ENCODE measurements at places on chromosomes 1 and 21.

- no peak for DNase-seq
Measured at GRCh38 chr1:42891465-42892138, 45.2 kb downstream of the ZNF691 start.

DNA sequence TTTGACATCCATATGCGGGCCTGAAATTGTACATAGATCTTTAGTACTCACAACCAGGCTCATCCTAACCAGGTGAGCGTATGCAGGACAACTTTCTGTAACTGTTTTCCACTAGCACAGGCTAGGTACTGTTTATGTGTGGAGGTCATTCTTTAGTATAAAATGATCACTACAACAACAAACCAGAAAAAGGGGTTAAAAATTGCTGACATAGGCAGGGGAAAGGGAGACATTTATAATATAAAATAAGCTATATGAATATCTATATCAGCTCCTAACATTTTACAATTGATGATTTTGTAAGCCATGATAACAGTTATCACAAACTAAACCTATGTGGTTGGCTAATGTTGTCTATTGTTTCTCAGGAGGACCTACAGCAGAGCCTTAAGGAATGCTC lies 37.6 kb downstream of the RGS5 start:
- no peak for DNase-seq

- no peak for DNase-seq
Measured at GRCh38 chr1:47694011-47694890, 256.4 kb downstream of the FOXD2 start.

- no peak for DNase-seq
Measured at GRCh38 chr1:78060857-78061563, 15.2 kb downstream of the GIPC2 start.

GRCh38 chr1:165052431-165052830 lies 304.1 kb downstream of the LMX1A start:
- no peak for DNase-seq

- DNase-seq, result peak; percentile 35
Measured at GRCh38 chr1:33365560-33365997, 44.7 kb upstream of the A3GALT2 start.

DNA sequence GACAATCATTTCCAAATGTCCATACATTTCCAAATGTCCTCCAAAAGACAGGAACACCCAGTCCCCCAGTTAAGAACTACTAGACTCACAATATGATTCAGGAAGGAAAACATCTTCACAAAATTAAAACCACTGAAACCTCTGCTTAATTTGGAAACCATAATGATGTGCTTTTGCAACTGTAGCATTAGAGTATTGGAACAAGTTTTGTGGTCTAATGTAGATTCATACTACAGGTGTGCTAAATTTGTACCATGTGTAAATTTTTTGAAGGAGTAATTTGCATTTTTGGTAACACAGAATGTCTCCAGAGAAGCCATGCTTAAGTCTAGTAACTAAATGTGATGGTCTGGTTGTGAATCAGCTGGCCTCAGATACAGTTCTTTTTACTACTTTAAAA lies 129.6 kb downstream of the DPYD start:
- DNase-seq, result no peak

DNA sequence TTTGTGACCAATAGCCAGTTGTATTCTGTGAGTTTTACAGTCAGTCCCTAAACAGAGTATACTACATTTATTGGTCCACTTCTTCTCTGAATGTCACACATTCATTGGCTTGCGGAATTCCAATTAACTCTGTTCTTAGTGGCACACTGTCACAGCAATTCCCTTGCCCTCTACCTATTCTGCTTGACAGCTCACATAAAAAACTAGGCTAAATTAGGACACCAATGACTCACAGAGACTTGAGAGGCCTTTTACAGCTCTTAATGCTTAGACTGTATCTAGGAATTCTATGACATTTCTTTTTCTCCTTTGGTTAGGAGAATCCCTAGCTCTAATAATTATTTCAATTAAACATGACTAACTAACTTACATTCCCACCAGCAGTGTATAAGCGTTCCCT lies 104.1 kb downstream of the NEGR1 start:
- DNase-seq, result peak; percentile 43

- DNase-seq, result no peak
Measured at GRCh38 chr1:87983841-87984240, 655.2 kb downstream of the LMO4 start.

DNA sequence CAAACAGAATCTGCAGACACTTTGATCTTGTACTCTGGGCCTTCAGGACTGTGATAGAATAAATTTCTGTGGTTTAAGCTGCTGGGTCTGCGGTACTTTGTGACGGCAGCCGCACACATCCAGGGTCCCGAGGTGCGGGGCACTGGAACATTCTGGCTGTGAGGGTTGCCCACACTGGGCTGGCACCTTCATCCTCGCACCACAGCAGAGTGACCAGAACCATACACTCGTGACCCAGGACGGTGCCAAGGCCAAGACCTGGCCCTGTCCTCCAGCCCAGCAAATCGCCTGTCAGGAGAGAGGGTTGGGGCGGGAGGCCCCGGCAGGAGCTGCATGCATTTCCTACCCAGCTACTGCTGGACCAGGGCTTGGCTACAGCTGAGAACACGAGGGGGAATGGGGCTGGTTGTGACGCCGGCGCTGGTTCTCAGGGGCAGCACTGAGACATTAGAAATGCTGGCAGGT lies 2.6 kb upstream of the FTCD start:
- no peak for DNase-seq

DNA sequence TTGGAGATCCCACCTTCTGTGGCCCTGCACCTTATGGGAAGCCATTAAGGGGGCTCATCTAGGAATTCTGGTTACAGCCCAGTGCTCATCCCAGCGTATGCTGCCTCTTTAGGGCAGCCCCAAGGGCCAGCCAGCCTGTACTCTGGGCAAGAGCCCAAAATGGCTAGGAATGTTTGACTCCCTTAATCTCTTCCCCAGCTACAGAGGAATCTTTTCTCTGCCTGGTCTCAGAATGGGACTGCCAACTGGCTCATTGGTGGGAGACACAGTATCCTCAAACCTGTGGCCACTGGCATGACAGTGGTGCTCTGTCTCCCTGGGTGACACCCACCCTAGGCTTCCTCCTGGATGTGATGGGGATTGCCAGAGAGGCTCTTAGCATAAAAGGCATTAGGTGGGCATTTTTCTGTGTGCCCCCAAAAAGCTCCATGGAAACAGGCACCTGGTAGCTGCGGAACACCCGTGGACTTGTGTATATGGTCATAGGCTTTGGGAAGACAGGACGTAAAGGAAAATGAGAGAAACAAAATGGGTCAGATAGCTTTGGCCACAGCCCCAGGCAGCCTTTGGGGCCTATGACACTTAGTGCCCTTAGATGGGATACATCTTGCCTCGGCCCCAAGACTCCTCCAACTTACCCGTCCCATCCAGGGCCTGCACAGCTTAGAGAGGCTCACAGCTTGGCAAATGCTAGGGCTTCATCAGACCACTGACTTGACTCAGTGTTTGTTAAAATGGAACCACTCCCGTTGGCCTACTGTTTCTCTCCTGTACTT lies 6.9 kb downstream of the TMEM81 start:
- DNase-seq, result no peak

- no peak for DNase-seq
Measured at GRCh38 chr1:208158640-208159554, 85.3 kb downstream of the PLXNA2 start.

All from kidney glomerular epithelial cell (primary cell).